Activated CD4-positive, alpha-beta memory T cell treated with anti-CD3 and anti-CD28 coated beads, Interleukin-2, amount 10 ng/mL, durations not matched to agents 7 days and 5 days (primary cell): ENCODE measurements at places on chromosomes 5 and 9.

GRCh38 chr5:2708132-2708531, 43.3 kb downstream of the IRX2 start:
- no peak for DNase-seq

DNA sequence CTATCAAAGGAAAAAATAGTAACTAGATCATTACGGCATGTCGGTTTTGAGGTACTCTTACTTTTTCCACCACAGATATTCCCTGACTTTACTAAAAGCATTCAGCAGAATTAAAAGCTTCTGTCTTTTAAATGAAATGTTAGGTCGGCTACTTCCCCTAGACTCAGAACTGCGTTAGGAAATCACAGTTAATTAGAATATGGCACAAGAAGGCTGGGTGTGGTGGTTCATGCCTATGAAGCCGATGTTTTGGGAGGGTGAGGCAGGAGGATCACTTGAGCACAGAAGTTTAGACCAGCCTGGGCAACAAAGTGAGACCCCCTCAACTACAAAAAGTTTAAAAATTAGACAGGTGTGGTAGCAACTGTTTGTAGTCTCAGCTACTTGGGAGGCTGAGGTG, 24.4 kb downstream of the CEMIP2 start:
- DNase-seq = no peak

DNA sequence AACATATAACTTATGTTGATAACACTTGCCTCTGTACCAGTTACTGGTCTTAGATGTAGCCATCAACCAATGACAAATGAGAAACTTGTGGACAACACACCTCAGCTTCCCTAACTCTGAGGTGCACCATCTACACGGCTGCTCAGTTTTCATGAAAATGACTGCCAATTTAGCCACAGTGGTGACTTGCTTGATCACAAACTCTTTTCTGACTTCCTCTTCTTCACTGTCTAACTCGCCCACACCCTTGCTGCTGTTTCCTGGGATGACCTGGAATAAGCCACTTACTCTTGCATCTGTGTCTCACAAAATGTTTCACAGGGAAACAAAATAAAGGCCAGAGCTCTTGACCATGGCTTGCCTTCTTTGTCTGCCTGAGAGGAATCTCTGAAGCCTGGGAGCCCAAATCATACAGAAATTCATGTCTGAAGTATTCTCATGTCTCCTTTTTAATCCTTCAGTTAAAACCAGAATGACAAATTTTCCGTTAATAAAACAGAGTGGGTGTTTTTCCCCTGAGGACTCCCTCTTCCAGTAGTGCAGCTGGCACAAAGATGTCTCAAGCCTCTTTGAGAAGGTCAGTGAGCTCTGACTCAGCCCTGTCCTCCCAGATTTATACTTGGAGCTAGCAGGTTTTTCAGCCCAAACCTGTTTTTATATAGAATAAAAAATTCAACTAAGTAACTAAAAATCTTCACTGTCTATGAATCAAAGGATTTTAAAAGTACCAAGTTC, 126.5 kb upstream of the PAM start:
- no peak for DNase-seq

DNA sequence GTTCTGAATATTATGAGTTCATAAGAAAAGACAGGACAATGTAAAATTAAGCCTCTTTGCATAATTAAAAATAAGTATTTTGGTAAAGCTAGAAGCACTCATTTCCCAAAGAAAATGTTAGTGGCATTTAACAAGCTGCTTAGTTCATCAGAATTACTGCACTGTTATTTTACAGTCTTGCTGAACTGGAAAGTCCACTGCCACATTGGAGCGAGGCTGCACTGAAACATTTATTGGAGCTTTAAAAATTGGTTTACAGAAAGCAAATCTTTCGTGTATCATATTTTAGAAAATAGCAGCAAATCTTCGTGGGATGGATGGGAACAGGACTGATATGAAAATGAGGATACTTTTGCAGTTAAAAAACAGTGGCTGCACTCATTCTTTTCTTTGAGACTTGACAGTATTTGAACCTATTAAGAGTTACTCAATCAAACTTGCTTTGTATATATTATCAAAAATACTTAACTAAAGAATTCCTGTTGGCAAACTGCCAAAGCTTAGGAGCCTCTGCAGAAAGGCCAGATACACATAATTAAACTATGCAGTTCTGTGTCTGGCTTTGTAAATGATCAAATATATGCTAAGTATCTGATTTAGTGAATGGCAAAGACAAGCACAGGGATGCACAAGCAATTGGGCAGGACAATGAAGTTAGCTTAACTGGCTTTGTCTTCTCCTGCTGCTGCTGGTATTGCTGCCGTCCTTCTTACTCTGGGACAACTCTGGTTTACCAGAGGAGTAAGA, 16.5 kb upstream of the FBXL7 start:
- no peak for DNase-seq

DNA sequence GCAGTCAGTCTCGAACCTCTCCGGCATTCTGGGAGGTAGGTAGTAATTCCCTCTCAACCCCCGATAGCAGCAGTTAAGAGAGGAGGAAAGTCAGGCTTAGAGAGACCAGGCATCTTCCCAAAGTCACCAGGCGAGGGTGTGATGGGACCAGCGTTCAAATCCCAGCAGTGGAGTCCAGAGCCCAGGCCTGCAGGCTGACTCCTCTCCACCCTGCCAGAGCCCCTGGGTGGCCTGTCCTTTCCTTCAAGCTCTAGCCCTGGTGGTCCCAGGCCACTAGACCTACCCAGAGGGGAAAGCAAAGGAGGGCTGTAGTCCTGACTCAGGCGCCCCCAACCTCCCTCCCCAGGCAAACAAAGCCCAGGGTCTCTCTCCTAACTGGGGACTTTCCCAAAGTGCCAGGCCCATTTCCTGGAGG, 4.2 kb upstream of the NR5A1 start:
- DNase-seq = no peak

- no peak for DNase-seq
Observed at GRCh38 chr9:93828331-93829097, 126.6 kb downstream of the BARX1 start.

DNA sequence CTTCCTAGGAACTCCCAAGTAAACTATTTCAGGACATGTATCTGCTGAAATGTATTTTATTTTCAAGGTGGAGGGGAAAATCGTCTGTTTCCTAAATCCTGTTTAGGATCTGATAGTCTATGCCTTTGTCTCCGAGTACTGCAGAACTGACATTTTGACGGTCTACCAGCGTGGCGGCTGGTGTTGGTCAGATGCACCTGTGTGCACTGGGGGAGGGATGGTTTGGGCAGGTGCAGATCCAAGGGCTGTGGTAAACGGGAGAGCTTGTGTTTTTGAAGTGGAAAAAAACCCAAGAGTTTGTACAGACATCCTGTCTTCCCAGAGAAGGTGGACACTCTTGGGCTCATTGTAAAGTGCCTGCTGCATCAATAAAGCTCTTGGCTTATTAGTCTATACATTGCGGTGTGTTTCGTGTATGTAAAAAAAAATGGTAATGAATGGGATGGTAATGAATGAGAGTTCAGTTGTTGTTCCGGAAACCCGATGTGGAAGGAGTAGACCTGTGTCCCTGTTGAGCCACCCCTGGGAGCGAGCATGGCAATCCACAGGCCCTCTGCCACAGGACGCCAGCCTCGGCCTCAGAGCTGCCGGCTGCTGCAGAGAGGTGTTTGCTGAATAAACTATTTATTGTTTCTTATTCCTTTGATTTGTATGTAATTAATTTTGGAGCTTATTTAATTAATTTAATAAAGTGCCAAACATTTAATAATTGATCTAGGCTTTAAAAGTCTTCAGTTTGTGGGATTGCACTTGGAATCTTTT, 15.3 kb downstream of the ARPC5L start:
- DNase-seq = no peak
